Smooth muscle cell of trachea (primary cell): ENCODE measurements at places on chromosomes 13 and 19. TPM values are rescaled to one million over a fixed set of nuclear protein-coding genes. Genes with fewer than 3 reads are reported as not detected.

Gene SELENOV
- total RNA-seq: 0.33 TPM in 1 of 2 replicates, not detected in the other

Gene NOVA2
- not detected in 2 replicates for total RNA-seq

Gene ZNF57
- 4.1 and 4.4 TPM in 2 replicates for total RNA-seq

Gene LAIR2
- not detected in 2 replicates for total RNA-seq

Gene ABCA7
- 6.0 and 7.9 TPM in 2 replicates for total RNA-seq

Gene PGPEP1
- total RNA-seq: 39.9 and 82.7 TPM in 2 replicates

Gene PLPPR3
- 0.15 and 2.5 TPM in 2 replicates for total RNA-seq

Gene KLK3
- not detected in 2 replicates for total RNA-seq

Gene VSTM2B
- total RNA-seq: not detected in 2 replicates

Gene ZNF471
- 5.0 and 5.7 TPM in 2 replicates for total RNA-seq

Gene FLT3
- total RNA-seq: not detected in 2 replicates

Gene NOTCH3
- 13.8 and 51.1 TPM in 2 replicates for total RNA-seq

Gene WASF3
- total RNA-seq: 12.2 and 14.2 TPM in 2 replicates

Gene PNMA8A
- 2.5 and 17.3 TPM in 2 replicates for total RNA-seq

Gene SYNGR4
- not detected in 2 replicates for total RNA-seq

Gene TNFSF9
- total RNA-seq: under 0.01 and 1.3 TPM in 2 replicates

Gene ALOX5AP
- total RNA-seq: 0.29 and 0.50 TPM in 2 replicates

Gene ZNF470
- 6.4 and 6.9 TPM in 2 replicates for total RNA-seq

Gene ZNF417
- total RNA-seq: 23.4 and 25.1 TPM in 2 replicates

Gene IRGC
- total RNA-seq: under 0.01 TPM in 1 of 2 replicates, not detected in the other

Gene PTGIR
- 2.9 and 6.8 TPM in 2 replicates for total RNA-seq

Gene LILRB5
- total RNA-seq: under 0.01 TPM in 1 of 2 replicates, not detected in the other
